ENCODE measurements at places on chromosomes 11 and 22. TPM values are rescaled to one million over a fixed set of nuclear protein-coding genes. Genes with fewer than 3 reads are reported as not detected.

The GAB4 gene
- total RNA-seq: not detected

DNA sequence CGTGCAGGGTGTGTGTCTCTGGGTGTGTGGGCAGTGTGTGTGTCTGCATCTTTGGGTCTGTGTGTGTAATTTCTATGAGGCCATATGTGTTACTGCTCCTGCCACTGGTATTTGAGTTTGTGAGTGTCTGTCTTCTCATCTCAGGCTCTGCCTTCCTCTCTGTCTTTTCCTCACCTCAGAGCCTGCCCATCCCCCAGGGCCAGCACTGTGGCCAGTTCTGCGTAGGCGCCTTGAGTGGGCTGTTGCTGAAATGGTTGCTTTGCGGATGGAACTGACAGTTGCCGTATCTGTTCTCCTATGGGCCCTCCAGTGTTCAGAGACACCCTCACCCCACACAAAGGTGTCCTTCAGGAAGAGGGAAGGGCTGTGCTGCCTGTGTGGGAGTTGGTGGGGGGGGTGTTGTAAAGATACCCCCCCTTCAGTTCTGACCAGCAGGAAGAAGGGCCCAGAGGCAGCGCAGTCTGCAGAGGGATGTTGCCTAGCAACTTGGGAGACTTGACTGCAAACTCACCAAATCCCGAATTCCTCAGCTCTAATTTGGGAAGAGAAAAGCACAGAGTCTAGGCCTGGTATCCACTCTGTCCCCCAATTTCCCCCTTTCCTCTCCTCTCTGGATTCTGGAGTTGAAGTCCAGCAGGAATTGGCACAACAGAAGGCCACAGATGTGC lies 2.0 kb upstream of the NRGN start:
- DNase-seq: no peak

DNA sequence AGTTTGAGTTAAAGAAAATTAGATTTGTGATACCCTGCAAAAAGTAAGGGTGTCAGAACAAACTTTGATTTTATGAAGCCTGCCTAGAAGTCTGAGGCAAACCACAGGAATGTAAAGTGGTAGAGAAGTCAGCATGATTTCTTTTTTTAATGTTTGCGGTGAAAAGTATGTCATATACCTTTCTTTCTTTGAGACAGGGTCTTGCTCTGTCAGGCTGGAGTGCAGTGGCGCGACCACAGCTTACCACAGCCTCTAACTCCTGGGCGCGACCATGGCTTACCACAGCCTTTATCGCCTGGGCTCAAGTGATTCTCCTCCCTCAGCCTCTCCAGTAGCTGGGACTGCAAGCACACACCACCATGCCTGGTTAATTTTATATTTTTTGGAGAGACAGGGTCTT lies 4.7 kb downstream of the API5 start:
- DNase-seq: no peak

GRCh38 chr22:35684270-35684700 lies 33.4 kb upstream of the APOL5 start:
- peak; percentile 20 for DNase-seq
